SHP77 (cell line): ENCODE measurements at places on chromosomes 1 and 21.

GRCh38 chr1:92123868-92124267, 43.7 kb downstream of the BTBD8 start:
- DNase-seq, result no peak

- DNase-seq, result peak; percentile 78
Measured at GRCh38 chr1:118204648-118205047, 19.6 kb upstream of the SPAG17 start.

- DNase-seq, result no peak
Measured at GRCh38 chr1:221881805-221882581, 140.1 kb upstream of the DUSP10 start.

DNA sequence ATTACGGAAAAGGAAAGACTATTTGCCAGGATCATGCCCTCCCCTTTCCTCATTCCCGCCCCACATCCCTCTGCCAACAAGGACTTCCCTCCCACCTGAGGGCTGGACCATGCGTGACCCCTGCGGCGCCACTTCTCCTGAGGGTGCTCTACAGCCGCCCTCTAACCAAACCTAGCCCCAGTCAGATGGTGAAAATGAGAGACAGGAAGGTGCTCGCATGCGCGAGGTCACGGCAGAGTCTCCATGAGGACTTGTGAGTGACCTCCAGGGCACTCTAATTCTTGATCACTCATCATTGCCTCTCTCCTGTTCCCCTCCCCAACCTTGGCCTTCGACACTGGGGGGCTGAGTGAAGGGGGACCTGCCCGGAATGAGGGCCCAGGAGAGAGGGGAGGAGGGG, 32.1 kb downstream of the TAF5L start:
- DNase-seq, result no peak

GRCh38 chr1:63087966-63088365, 234.4 kb upstream of the FOXD3 start:
- no peak for DNase-seq

DNA sequence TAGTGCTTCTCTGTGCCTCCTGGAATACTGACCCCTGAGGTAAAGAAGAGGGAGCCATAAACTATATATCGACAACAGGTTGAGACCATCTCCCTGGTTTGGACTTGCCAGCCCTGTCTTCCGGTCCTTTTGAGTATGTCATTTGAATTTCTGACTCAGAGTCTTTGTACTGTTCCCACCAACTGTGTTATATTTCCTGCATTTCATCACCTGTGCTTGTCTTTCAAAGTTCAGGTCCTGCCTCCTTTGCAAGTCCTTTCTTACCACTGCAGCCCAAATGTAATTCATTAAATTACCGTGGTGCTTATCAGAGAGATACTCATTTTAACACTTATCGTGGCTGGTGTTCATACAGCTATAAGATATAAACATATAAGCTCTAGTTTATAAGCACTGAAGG, 10.7 kb downstream of the AK5 start:
- no peak for DNase-seq

DNA sequence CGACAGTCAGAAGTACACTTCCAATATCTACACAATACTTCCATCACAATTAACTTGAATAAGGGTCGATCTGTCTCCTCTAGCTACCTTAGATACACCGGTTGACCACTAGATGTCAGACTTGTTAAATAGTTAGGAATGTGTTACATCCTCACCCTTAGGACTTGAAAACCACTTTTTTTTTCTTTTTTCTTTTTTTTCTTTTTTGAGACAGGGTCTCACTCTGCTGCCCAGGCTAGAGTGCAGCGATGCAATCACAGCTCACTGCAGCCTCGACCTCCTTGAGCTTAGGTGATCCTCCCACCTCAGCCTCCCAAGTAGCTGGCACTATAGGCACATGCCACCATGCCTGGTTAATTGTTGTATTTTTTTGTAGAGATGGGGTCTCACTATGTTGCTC, 120.4 kb upstream of the GREM2 start:
- DNase-seq, result peak; percentile 48

DNA sequence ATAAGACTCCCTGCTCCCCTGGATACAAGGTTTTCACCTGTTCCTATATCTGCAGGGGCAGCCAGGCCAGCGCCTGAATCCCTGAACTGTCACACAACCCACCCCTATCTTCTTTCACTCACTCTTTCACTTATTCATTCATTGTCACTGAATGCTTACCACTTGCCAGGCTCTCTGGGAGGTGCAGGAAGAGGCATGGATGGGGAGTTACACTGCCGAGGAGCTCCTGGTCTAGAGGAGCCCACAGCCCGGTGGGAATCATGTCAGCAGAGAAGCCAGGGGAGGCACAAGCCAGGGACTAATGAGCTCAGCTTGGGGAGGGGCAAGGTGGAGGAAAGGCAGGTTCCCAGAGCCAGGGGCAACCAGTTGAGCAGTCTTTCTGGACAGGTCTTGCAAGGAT, 155.8 kb downstream of the TRABD2B start:
- DNase-seq, result no peak

DNA sequence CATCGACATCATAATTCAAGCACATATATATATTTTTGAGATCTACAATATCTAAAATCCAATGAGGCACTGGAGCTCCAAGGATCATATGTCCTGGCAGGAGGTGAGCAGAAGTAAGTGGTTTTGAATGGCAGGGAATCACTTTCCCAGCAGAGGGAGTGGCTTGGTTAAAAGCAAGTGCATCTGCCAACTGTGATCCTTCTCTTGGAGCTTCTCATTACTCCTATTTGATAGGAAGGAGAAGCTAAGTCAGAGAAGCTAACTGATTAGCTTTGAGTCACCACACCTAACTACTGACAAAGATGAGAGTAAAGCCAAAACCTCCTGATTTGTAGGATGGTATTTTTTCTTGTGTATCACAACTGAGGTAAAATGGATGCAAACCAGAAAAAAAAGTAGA, 55.0 kb downstream of the ALG14 start:
- DNase-seq, result no peak

DNA sequence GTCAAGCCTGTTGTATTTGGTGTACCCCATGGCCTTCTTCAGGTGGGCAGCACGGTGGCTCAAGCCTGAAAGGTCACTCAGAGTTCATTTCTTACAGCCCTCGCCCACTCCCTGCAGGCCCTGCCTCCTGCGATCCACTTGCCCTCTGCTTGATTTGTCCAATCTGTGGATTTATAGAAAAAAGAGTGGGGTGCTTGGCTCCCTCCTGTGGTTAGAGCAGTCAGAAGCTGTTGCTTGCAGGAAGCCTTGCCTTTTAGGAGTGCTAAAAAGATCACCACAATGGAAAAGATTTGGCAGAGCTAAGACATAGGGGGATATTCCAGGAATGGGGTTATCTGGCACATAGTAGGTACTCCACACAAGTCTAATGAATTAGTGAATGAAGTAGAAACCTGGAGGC, 108.0 kb upstream of the TRABD2B start:
- no peak for DNase-seq

- no peak for DNase-seq
Measured at GRCh38 chr1:232413674-232414073, 216.3 kb downstream of the SIPA1L2 start.

GRCh38 chr1:64745986-64746940, 1.4 kb downstream of the RAVER2 start:
- DNase-seq, result no peak

DNA sequence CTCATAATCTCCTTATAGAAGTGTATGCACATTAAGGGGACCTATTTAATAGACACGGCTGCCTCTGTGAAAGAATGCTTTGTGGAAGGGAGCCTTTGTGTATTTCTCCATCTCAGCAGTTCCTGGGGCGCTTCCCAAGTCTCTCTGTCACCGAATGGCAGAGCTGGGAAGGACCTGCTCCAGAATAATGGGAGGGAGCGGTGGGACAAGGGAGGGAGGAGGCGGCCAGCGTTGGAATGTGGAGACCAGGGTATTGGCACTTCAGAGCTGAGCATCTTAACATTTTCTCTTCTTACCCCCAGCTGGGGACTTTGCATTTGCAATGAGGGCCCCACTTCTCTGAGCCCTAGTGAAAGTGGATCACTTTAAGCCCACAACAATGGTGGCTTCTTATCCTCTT, 23.9 kb downstream of the CACHD1 start:
- DNase-seq, result no peak

- no peak for DNase-seq
Measured at GRCh38 chr1:35062518-35063196, 16.5 kb upstream of the ZMYM1 start.

GRCh38 chr1:87632232-87632631, 303.6 kb downstream of the LMO4 start:
- DNase-seq, result no peak

- DNase-seq, result no peak
Measured at GRCh38 chr1:116911188-116911553, 1.5 kb downstream of the PTGFRN start.

DNA sequence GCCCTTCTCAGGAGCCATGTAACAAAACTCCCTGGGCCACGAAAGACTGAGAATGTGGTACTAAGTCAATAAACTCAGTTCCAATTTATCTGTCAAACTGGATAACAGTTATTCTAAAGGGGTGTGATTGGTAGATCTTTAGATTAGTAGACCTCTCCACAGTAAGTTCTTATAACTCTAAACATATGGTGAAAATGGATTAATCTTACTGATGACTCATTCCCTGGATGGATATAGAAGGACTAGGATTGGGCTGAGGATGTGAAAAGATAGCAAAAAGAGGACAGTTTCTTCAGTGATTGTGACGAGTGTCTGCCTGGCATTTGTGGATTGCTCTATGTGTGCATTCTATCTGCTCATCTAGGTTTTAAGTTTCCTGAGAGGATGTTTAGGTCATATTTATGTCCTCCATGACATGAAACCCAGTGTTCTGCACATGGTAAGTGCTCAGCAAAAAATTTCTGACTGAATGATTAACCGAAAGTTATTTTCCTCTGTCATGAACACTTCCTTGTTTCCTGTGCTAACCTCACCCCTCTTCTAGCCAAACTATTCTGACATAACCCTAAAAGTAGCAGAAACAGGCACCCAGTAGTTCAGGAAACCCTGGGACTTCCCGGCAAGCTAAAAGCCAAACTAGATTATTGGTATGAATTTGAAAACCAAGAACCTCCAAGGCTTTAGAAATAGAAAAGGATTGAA, 397.5 kb upstream of the PLXNA2 start:
- DNase-seq, result no peak

DNA sequence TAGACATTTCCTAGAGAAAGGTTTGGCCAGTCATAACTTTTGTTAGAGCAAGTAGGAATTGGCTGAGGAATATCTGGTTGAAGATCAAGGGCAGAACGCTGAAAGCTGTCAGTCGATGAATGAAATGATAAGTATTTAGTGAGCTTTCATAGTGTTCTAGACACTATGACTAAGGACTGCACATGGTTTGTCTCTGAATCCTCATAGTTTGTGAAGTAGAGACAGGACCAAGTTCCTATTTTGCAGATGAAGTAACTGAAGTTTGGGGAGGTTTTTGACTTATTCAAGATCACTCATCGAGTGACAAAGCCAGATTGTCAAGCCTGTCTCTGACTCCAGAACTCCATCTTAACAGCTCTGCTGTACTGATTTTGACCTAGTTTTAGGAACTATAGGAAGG, 4.7 kb downstream of the ELOA start:
- DNase-seq, result no peak

DNA sequence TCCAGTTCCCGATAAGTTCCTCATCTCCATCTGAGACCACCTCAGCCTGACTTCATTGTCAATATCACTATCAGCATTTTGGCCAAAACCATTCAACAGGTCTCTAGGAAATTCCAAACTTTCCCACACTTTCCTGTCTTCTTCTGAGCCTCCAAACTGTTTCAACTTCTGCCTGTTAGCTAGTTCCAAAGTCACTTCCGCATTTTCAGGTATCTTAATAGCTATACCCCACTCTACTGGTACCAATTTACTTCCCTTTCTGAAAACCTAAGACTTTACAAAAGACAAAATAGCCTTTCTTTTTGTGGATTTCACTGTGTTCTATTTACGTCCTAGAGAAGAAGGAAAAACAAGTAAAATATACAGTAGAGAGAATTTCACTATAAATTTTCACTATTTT, 147.0 kb upstream of the FMN2 start:
- DNase-seq, result no peak

GRCh38 chr1:184492536-184492935, 105.7 kb downstream of the C1orf21 start:
- no peak for DNase-seq

GRCh38 chr1:38009841-38010180, 2.7 kb upstream of the UTP11 start:
- no peak for DNase-seq

DNA sequence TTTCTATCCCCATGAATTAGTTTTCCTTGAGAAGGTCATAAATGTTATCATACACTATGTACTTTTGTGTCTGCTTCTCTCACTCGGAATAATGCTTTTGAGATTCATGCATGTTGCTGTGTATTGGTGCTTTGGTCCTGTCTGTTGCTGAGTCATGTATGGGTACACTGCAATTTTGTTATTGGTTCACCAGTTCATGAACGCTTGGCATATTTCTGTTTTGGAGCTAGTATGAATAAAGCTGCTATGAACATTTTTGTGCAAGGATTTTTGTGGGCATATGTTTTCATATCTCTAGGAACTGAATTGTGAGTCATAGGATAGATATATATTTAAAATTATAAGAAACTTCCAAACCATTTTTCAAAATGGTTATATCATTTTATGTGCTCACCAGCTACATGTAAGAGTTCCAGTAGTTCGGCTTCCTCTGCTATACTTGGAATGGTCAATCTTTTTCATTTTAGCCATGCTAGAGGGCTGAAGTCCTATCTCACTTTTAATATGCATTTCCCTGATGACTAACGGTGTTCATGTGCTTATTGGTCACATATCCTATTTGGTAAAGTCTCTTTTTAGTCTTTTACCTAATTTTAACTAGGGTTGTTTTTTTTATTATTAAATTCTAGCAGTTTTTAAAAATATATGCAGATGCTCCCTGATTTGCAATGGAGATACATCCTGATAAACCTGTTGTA, 38.2 kb downstream of the ETS2 start:
- no peak for DNase-seq

GRCh38 chr1:232518349-232518748, 111.6 kb downstream of the SIPA1L2 start:
- DNase-seq, result no peak

DNA sequence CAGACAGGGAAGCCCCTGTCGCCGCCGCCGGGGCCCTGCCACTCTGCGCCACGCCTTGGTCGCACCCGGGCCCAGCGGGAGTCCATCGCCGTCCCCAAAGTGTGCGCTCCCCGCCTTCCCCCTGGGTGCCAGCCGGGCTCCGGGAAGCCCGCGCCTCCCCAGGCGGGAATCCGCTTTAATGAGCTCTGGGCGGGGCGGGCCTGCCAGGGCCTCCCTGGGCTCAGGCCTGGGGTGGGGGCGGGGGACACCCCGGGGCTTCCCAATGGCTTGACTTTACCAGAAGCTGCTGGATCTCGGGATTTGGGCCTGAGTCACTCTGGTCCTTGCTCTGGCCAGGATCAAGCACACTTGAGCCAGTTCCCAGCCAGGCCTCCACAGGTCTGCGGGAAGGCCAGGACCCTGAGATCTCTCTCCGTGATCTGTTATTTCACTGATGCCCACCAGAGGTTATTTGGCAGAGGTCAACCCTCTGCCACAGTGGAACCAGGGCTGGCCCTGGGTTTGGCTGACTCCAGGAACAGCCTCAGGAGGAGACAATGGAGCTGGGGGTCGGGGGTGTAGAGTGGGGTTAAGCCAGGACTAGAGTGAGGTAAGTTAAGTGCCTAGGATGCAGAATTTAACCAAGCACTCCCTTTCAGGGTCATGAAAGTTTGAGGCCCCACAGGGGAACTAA, 178.4 kb upstream of the EDN2 start:
- DNase-seq, result no peak
